Activated T-helper 9 cell treated with anti-CD3 and anti-CD28 coated beads, Interleukin-2, amount 50 U/mL, for 16 hours (primary cell): ENCODE measurements at places on chromosomes 12 and 14.

- DNase-seq: no peak
These were observed 16.0 kb upstream of the RFX4 start for GRCh38 chr12:106566771-106567170.

GRCh38 chr12:62632411-62632918 lies 165.8 kb downstream of the MON2 start:
- DNase-seq: no peak

DNA sequence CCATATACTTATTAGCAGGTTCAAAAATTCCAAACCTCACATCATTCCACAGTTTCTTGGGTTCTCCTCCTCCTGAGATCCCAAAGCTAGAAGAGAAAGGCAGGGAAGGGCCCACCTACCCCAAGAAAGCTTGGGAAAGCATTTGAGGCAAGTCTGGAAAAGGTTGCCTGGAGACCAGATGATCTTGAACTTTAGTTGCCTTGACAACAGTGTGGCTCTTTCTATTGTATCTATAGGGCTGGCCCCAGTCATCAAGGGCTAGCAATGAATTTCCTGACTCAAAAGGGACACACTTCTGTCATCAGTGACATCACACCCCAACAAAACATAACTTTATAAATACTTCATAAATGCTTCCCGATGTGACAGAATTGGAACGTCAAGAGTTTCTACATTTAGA lies 40.0 kb downstream of the ZFYVE1 start:
- no peak for DNase-seq

DNA sequence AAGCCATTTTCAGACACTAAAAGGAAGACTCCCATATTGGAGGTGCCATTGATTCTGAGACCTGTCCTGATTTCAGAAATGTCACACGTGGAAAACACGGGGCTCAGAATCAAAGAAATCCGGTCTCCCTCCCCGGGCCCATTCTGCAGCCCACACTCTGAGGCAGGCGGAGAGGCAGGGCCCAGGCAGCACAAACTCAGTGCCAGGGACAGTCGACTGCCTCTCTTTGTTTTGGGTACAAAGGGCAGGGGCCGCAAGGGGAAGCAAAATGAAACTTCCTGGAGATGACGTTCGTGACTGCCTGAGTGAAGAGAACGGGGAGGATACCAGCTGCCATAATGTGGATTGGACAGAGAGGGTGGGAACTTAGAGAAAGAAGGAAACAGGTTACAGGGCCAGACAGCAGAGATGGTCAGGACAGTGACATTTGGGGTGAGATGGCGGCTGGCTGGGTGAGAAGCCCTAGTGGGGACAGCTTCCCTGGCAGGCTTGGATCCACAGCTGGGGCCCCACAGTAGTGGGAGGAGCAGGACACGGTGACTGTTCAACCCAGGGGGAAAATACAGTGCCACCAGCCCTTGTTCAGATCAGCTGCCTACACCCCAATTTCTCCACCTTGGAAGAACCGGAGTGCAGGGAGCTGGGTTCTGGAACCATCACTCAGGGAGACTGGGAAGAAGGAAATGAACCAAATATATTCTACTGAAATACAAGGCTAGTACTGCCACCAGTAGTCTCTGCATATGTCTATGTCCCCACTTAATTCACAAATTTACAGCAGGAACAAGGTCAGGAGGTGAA lies 8.1 kb downstream of the GAPDH start:
- DNase-seq: no peak
